ENCODE measurements at places on chromosomes 1 and 21.

GRCh38 chr1:55310505-55310971, 95.4 kb upstream of the USP24 start:
- DNase-seq = no peak

GRCh38 chr1:10691740-10692125, 104.7 kb downstream of the CASZ1 start:
- no peak for DNase-seq

- DNase-seq = no peak
Measured at GRCh38 chr1:201666102-201666501, 127.2 kb downstream of the NAV1 start.

- DNase-seq = no peak
Measured at GRCh38 chr21:41675574-41675973, 91.3 kb downstream of the RIPK4 start.

- DNase-seq = no peak
Measured at GRCh38 chr1:115640384-115640783, 1.4 kb upstream of the VANGL1 start.

GRCh38 chr1:86739648-86740509, 35.5 kb downstream of the SH3GLB1 start:
- no peak for DNase-seq

- DNase-seq = no peak
Measured at GRCh38 chr1:178625695-178626094, 99.3 kb upstream of the RALGPS2 start.

- no peak for DNase-seq
Measured at GRCh38 chr1:243440406-243440805, 184.6 kb downstream of the SDCCAG8 start.

DNA sequence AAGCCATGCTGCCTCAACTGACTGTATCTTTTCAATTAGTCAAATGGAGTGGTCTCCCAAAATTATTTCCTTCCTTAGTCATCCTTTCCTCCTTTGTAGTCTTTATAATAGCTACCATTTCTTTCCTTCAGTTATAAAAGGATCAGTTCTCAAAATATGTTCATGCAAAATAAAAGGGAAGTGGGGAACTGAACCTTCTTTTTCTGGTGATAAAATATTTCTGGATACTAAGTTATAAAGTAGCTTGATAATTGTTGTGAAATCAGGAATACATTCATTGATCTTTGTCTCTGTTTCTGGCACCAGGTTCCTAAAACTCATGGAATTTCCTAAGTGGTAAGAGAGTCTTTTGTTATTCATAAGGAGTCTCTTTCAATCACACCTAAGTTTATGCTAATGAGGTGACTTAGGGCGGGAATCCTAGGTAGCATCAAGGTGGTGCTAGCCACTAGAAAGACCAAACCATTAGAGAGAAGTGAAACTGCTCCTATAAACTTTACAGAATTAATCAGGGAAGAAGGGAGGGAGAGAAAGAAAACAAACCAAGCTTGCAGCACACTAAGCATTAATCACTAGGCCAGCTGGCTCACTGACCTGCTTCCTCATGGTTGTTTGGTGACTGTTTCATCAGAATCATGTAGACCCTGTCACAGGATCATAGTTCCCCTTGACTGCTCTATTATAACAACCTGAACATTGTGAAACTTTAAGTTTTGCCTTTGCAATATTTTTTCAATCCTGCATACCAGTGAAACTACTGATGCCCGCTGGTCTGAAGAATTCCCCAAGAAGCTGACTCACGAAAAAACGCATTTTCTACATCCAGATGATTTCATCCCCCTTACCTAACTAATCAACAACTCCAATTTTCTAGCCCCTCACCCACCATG, 161.6 kb upstream of the PTBP2 start:
- DNase-seq = no peak

Data from pons (tissue), 1 donor.